ENCODE measurements at places on chromosomes 11 and 22.
A peak's percentile ranks its signal among the peaks of the same experiment; 100 is the strongest.

- DNase-seq = no peak
Measured at GRCh38 chr22:19125474-19126308, 3.5 kb upstream of the DGCR2 start.

DNA sequence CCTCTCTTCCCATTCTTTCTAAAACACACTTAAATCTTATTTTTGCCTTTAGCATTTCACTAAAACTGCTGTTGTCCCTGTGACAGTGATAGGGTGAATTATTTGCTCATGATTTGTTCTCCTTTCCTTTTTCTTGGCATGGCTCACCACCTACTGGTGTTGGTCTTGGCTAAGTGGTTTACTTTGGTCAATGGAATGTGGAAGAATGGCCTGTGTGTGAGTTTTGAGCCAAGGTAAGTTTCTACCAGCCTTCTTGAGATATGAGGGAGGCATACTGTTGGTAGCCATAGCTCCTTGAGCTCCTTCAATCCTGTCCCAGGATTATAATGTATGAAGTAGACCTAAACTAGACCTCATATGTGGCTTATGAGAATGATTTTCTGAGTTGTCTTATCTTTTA lies 506.3 kb upstream of the RAG2 start:
- no peak for DNase-seq

- DNase-seq = no peak
Measured at GRCh38 chr11:116913000-116913399, 75.6 kb upstream of the APOA1 start.

GRCh38 chr11:116471608-116472256 lies 301.1 kb downstream of the BUD13 start:
- DNase-seq = no peak

- no peak for DNase-seq
Measured at GRCh38 chr11:130006929-130007328, 4.3 kb upstream of the PRDM10 start.

DNA sequence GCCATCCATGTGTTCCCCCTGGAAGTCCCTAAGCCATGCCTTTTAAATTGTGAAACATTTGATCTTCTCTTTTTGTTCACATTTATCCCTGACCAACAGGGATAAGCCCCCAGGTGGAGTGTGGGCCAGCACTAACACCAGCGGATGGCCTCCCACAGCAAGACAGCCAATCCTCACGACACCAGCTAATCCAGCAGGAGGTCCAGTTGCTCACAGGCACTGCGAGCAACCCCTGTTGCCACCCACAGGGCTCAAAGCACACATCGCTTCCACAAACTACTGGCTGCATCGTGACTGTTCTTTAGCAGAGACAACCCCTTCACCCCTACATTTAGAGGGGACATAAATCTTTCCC lies 2.0 kb downstream of the PCSK7 start:
- DNase-seq = no peak

DNA sequence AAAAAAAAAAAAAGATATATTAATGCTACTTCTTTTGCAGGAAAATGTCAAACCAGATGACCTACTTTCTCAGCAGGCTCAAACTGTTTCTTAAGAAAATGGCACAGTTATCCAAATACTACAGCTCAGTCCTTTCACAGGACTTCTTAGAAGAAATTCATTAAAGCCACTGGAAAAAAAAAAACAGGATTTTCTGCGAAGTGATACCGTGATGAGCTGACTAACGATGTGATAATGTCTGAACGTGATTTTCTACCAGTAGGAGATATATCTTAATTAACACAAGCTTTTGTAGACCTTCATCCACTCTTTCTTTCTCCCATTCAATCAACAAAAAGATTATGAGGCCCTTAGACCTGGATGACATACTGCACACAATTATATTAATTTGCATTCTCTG lies 132.4 kb downstream of the NOX4 start:
- no peak for DNase-seq

DNA sequence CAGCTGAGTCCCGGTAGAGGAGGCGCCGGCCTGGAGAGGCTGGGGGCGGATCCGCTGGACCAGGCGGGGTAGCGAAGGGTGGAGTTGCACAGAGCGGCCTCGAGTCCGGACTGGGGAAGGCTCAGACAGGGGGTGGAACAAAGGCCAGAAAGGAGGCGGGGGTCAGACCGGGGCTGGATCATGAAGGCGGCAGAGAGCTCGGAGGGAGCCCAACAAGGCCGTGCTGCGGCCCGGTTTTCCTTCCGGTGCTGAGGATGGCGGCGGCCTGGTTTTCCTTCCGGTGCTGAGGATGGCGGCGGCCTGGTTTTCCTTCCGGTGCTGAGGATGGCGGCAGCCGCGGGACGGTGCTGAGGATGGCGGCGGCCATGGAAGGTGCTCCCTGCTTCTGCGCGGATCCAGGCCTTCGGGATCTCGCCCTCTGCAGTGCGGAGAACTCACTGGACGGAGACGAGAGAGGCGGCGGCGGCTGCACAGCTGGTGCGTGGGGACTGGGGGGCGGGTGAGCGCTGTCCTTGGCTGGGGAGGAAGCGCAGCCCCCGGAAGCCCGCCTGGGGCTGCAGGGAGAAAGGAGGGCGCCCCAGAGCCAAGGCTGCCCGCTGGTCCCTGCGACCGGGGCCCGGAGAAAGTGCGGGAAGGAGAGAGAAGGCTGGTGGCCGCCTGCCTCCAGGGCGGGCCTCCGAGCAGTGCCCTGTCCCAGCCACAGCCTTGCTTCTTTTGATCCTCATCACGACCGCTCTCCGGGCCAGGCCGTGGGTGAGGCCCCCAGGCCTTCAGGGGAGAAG lies 350.4 kb upstream of the B3GAT1 start:
- DNase-seq = no peak

DNA sequence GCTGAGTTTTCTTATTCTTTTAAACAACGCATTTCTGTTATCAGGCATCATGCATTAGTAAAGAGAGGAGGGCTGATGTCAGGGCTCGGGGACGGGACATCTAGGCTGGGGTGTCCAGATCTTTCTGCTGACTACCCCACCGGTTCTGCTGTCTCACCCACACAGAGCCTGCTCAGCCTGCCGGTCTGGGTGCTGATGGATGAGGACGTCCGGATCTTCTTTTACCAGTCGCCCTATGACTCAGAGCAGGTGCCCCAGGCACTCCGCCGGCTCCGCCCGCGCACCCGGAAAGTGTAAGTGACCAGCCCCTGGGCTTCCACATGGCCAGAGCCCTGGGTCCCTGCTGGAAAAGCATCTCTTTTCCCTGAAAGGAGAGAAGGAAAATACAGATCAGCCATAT lies 9.4 kb downstream of the NCF4 start:
- no peak for DNase-seq

GRCh38 chr11:93295921-93296575 lies 34.5 kb upstream of the DEUP1 start:
- no peak for DNase-seq

DNA sequence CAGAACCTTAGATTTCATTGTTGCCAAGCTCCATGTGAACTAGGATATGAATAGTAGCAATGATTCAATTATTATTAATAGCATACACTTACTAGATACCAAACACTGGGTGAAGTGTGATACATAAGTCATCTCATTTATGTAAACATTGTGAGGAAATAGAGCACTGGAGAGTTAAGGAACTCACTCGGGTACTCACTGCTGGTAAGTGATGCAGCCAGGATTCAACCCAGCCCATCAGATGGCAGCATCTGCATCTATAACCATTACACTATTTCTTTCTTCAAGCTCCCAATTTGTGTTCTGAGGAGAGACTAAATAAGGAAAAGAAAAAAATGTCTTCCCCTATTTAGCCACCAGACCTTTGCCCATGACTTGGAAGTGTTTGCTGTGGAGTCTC lies 10.2 kb upstream of the ALG8 start:
- DNase-seq = peak; percentile 27

DNA sequence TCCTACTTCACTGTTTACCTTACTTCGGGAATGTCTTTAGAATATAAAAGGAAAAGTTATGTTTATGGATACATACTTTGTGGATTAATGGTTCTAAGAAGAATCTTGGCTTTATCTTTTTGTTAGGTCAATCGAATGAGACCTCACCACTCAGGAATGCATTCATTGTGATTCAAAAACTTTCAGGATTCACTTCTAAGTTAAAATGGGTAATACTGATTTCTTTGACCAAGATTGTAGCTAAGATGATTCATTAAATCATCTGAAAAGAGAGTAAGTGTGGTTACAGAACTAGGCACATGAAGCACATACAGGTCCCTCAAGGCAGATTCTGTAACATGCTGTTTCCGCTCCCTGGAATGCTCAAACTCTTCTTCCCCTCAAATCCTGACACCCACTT lies 716.4 kb downstream of the KCNA4 start:
- DNase-seq = no peak
